Progenitor cell of endocrine pancreas (in vitro differentiated cells): ENCODE measurements at places on chromosomes 12 and 14.

DNA sequence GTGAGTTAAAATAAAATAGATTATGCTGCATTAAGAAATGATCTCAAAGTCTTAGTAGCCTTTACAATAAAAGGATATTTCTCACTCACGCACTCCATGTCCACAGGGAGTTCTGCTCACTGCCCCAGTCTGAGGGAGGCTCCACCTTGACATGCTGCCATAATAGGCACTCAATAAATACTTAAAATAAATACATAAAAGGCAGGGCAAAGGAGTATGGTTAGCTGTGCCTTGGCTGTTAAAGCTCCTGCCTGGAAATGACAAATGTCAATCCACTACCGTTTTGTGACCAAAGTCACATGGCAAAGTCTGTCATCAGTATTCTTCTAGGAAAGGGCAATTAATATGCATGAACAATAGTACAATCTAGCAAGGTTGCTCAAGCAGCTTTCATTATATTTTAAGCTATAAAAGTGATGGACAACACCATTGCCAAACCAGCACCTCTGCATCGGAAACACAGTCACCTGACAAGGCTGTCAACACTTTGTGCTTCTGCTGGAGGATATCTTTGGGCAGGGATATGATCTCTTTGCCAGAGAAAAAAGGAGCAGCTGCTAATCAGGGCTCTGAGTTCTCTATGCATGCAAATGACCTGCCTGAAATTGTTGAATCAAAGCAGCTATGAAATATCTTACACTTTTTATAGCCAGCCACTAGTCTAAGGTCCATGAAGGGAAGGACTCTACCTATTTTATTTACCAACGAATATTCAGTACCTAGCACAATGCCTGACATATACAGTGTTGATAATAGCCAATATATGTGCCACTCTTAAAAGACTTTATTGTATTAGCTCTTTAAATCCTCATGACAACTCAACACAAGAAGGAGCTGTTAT is 90.1 kb downstream of the PTPRR start:
- no peak for DNase-seq

DNA sequence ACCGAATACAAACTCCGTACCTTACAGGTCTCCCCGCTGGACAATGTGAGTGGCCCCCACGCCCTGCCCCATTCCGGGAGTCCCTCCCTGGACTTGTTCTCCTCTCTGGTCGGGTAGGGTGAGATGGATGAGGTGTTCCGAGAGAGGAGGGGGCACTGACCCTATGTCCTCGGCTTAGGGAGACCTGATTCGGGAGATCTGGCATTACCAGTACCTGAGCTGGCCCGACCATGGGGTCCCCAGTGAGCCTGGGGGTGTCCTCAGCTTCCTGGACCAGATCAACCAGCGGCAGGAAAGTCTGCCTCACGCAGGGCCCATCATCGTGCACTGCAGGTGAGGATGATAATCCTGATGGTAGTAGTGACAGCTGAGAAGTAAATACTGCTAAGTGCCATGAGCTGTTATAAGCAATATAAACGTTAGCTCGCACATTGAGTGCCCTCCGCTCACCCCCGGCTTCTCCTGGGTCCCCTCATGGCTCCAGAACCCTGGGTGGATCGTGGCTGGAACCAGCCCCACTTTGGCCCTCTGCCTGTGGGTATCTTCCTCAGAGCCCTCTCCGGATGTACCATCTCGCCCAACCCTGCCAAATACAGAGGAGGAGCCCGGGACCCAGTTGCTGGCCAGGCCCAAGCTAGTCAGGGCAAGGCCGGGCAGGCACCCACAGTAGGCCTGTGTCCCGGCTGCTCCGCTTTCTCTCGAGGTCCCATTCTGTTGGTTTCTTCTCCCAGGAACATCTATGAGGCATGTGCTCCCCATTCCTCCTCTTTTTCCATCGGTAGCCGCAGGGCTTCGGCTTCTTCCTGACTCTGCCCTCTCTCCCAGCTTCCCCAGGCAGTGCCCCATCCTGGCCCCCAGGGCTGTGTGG is 6.8 kb downstream of the PTPN6 start:
- DNase-seq = no peak

- DNase-seq = no peak
Measured at GRCh38 chr12:126734710-126735109, 1532.3 kb upstream of the TMEM132C start.

- DNase-seq = no peak
Measured at GRCh38 chr12:116401565-116401964, 124.1 kb upstream of the MED13L start.

DNA sequence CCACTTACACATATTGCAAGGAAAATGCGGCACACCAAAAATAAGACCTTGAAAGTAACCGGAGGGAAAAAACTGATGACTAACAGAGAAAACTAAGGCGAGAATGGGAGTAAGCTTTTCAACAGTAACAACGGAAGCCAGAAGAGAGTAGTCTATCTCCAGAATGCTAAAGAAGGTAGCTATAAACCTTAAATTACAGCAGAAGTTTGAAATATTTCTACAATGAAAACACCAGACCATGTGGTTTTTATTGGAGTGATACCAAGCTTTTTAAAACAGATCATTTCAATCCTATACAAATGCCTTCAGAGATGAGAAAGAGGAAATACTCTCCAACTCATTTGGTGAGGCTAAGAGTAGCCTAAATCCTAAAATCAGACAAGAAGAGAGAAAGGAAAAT is 209.5 kb downstream of the ANO6 start:
- no peak for DNase-seq
